ENCODE measurements at places on chromosomes 5 and 9.

DNA sequence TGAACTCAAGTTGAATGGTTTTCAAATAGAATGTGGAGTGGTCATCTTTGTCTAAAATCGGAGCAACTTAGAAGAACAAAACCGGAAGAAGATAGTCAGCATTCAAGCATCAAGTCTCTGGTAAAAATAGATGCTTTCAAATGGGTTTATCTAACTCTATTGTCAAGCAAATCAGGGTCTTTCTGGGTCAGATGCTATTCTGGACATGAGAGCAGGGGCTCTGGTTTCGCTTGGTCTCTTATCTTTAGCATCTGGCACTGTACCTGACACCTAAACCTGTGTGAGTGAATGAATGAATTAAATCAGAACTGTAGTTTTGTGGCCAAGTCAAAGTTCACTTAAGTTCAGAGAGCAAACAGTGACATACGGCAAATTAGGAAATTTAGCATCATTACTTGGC, 173.5 kb downstream of the SLIT3 start:
- DNase-seq = no peak

DNA sequence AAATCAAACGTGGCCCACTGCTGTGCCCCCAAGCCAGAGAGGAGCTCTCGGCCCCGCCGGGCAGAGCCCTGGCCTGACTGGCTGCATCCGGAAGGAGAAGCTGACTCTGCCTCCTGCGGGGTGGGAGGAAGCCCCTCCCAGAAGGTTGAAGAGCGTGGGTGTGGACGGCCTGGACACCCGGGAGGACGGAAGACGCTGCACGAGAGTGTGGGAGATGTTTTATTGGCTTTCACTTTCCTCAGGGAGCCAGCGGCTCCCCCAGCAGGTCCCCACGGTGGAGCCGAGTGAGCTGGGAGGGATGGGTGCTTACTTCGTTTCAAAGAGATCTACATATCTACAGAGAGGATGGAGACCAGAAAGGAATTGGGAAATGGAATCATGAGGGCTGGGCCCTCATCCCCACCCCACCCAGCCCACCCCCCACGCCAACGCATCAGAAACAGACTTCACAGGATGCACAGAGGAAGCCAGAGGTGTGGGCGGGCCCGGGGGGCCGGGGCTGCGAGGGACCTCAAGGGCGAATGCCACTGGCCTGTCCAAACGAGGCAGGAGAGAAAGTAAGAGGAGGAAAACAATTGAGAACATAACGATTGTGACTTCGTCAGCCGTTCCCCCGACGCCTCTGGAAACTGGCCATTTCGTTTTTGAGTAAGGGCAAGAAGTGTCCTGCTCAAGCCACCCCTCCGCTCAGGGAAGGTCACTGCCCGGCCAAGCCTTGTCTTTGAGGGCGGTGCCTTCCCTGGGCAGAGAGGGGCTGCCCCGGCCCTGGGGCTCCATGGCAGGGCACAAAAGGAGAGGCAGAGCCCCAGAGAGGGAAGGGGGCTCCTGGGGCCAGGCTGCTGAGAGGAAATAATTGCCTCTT, 32.1 kb downstream of the FAM163B start:
- peak; percentile 59 for DNase-seq

- no peak for DNase-seq
Observed at GRCh38 chr5:33271606-33272005, 169.2 kb upstream of the TARS1 start.

- no peak for DNase-seq
Observed at GRCh38 chr5:142006363-142007236, 6.2 kb downstream of the GNPDA1 start.

DNA sequence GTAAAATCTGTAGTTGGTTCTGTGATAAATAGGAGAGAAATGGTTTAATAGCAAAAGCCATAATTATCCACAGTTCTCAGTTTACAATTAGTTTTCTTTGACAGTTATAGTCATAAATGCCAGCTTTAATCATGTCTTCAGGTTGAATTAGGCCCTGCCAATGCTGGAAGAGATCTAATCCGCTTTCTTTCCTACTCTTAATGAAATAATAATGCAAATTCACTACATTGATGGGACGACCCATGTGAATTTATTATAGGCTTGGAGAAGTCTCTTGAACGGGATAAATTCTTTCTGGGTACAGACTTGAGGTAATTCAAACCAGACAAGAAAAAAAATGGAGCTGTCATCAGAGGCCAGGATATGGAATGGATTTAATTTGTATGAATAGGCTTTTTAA, 950.4 kb downstream of the EFNA5 start:
- no peak for DNase-seq

DNA sequence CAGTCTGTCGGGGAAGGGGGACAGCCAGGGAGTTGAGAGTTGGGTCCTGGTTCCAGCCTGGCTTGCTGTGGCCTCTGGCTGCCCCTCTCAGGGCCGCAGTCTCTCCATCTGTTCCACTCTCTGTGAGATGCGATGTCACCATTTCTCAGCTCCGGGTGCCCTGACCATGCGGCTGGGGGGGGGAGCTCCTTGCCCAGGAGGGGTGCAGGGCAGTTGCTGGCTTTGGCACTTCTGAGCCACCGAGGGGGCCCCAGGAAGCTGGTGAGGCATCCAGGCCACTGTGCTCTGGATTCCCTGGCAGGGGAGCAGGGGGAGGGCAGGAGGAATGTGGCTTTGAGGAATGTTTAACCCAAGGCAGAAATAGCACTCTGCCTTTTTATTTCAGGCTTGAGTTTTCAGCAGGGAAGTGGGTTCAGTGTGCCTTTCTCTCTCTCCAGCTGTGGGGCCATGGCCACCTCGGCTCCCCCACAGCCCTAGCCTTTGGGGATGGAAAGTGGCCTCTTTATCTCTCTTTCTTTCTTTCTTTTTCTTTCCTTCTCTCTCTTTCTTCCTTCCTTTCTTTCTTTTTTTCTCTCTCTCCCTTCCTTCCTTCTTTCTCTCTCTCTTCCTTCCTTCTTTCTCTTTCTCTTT, 11.0 kb downstream of the NCS1 start:
- DNase-seq = no peak

DNA sequence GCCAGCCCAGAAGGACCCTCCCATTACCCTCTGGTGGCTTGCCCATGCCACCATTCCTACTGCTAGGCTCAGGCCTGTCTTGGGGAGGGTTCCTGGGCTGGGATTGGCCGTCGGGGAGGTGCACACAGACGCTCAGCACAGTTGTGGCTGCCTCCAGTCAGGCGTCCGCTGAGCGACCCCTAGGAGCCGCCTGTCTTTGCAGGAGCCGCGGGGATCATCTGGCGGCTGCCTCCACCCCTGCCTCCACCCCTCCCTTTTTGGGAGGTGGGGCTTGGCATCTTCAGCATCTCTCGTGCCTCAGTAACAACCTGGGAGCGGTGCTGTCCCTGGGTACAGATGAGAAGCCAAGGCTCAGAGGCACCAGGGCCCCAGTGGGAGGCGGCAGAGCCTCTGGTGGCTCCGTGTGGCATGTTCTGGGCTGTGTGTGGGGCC, 39.6 kb downstream of the RXRA start:
- DNase-seq = no peak

- DNase-seq = no peak
Observed at GRCh38 chr5:14627270-14627669, 37.2 kb upstream of the OTULIN start.

DNA sequence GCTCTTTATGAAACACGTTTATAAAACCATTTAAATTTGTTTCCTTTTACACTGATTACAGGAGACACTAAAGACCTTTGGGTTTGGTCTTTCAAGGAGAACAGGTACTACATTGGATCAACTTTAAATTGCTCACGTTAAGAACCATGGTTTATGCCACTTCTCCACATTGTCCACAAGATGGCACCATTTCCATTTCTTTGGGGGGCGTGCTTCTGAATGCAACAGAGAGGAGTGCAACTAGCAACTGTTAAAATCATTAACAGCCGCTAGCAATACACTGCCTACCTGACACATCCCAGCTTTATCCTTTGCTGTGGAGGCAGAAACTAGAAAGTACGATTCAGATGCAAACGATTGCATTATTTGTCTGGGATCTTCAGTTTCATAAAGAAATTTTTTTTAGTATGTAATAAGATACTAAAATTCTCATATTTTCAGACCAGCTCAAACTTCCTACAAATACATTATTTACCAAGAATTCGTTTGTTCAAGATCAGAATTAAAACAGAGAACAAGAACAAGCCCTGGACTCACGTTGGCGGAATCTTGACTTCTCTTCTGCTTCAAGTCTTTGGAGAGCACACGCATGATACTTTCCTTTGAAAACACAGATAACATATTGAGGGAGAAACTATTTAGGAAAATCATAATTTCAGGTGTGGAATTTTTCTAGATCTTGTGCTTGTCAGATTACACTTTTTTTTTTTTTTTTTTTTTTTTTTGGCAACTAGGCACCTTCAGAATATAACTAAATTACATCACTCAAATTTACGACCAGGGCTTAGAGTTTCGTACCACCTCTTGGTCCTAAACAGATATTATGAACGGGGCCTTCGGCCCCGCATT, 702 bp downstream of the CDC20B start:
- DNase-seq = peak; percentile 82

- no peak for DNase-seq
Observed at GRCh38 chr5:77842243-77842642, 66.1 kb upstream of the TBCA start.

DNA sequence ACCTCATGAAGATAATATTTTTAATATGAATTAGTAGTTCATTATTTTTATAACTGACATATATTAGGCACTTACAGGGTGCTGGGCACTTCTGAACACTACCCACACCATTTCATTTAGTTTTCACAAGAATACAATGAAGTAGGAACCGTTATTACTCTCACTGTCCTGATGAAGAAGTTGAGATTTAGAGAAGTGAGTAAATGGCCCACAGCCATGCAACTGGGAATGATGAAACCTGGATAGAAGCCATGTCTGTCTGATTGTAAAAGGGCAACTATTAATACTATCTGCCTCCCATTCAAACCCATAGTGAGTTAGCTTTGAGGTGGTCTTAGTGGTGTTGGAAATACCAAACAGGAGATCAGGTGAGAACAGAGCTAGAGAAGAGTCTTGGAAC, 29.6 kb upstream of the OTULINL start:
- DNase-seq = no peak

- no peak for DNase-seq
Observed at GRCh38 chr9:13939134-13939533, 374.8 kb downstream of the NFIB start.

DNA sequence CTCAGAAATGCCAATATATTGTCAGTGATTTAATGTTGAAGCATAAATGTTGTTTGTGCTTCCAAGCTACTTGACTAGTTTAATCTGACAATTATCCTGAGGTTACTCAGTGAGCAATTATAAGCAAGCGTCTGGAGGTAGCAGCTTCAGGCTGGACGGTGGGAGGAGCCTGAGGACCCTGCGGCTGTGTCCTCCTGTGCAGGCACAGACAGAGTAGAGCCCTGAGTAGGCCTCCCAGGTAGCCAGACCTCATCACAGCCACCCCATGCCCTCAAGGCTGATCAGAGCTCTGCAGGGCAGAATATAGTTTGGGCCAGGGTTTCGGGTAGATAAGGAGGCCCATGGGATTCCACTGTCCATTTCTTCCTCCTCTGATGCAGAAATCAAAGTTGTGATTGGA, 153.6 kb downstream of the DRD1 start:
- no peak for DNase-seq

DNA sequence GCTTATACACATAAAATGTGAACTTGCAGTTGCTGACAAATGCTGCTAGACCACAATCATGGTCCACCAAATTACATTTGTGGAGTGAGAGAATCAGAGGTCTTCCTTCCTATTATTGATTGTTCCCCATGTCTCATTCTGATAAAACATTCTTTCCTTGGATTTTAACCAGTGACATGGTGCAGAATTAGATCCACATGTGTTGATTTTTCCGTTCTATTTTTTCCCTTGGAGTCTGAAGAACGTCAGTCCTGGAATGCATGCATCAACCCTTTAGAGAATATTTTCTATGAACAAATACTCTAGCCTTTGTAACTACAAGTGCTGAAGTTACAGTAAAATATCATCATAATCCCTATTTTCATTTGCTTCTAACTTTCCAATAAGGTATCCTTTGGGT, 170.7 kb upstream of the SPRY4 start:
- DNase-seq = no peak

DNA sequence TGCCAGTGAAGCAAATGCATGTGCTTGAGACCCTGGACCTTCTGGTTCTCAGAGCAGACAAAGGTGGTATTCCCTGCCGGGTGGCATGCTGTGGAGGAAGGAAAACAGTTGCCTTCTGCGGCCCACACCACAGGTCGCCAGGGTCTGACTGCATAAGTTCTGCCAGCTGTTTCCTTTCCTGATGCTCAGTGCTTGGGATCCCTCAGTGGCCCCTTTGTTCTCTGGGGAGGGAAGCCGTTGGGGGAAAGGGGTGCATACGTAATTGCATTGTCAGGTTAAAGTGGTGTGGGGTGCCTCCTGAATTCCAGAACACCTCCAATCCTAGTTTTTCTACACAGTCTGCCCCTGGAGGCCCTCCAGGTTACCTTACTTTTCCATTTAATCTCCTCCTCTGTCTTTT, 43.1 kb upstream of the SLC2A8 start:
- no peak for DNase-seq

DNA sequence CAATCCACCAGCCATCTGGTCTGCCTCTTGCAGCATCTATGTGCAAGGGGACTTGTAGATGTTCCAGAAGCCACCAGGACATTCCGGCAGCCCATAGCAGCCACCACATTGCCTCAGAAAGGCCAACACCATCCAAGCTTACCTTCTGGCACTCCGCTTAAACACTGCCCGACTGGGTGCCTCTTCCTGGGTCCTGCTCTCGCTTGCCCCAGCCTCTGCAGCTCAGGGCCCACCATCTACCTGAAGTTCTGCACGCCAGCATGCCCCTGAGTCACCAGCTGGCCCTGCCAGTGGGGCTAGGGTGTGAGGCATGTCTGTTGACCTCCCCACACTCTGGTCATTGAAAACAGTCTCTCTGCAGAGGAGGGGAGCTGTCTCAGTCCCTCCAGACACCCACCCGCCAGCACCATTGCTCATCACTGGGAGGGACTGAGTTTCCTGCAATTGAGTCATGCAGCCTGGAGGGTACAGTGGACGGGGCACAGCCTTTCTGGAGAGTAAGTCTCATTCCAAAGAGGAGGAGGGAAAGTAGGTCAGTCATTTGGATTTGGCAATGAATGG, 16.9 kb upstream of the COL5A1 start:
- DNase-seq = no peak

- no peak for DNase-seq
Observed at GRCh38 chr9:116420993-116421538, 266.0 kb upstream of the TRIM32 start.

All from GM10248 (cell line).